ENCODE measurements at places on chromosomes 16 and 17. TPM values are rescaled to one million over a fixed set of nuclear protein-coding genes. Genes with fewer than 3 reads are reported as not detected.

- no peak overlapping the region for H3K4me3 ChIP-seq
- no peaks in the 10 kb centered on the region for H3K36me3 ChIP-seq
- no peak overlapping the region for H3K27ac ChIP-seq
- H3K4me1 ChIP-seq, result peaks cover 38% of the 10 kb centered on the region
- H3K27me3 ChIP-seq, result peaks cover 100% of the 10 kb centered on the region
- no peak for DNase-seq
These were observed 1.1 kb upstream of the HOXB5 start for GRCh38 chr17:48594538-48595277.

Gene MARVELD3
- polyA plus RNA-seq, result not detected

DNA sequence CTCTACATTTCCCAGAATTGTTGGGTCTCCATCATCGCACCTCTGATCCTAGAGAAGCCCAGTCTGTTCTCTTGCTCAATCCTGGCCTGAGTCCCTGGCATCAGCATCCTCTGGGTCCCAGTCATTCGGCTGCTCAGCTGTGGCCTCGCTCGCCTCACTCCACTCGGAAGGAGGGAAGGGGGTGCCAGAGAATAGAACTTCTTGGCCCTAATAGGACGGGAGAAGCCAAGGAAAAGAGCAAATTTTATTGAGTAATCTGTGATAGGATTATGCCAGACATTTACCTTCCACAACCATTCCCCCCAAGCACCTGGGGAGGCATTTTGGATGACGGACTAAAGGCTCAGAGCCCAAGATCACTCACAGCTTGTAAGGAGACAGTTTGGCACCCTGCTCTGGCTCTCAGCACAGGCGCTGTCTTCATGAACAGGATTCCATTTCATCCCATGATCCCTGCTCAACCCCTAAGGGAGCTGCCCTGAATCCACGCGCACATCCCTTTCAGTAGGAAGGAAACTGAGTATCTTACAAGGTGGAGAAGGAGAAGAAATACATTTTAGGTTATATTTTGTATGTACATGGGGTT lies 498 bp upstream of the CLEC10A start:
- no peak for DNase-seq
- H3K27ac ChIP-seq, result peak overlapping the region; percentile 47
- H3K4me1 ChIP-seq, result peaks cover 60% of the 10 kb centered on the region

Gene ARHGDIG
- polyA plus RNA-seq, result not detected

- H3K4me1 ChIP-seq, result peaks cover 4% of the 10 kb centered on the region
- DNase-seq, result no peak
- no peaks in the 10 kb centered on the region for H3K36me3 ChIP-seq
These were observed 5.5 kb upstream of the ERAL1 start for GRCh38 chr17:28849281-28849680.

GRCh38 chr16:88566158-88566557 lies 4.0 kb upstream of the ZC3H18 start:
- H3K36me3 ChIP-seq, result no peaks in the 10 kb centered on the region
- peaks cover 15% of the 10 kb centered on the region for H3K4me1 ChIP-seq
- no peak for DNase-seq
- H3K27ac ChIP-seq, result no peak overlapping the region

Gene PNMT
- polyA plus RNA-seq, result not detected

Gene ACE
- not detected for polyA plus RNA-seq

Gene CMIP
- 84.3 TPM for polyA plus RNA-seq

Gene CHP2
- polyA plus RNA-seq, result not detected

- H3K27me3 ChIP-seq, result peaks cover 20% of the 10 kb centered on the region
- DNase-seq, result no peak
- peaks cover 57% of the 10 kb centered on the region for H3K4me1 ChIP-seq
- no peak overlapping the region for H3K27ac ChIP-seq
These were observed 3.8 kb upstream of the TLCD2 start for GRCh38 chr17:1713878-1714426.

GRCh38 chr16:77647726-77648125 lies 74.6 kb upstream of the NUDT7 start:
- no peak overlapping the region for H3K27ac ChIP-seq
- peaks cover 2% of the 10 kb centered on the region for H3K27me3 ChIP-seq

GRCh38 chr16:88014252-88014781 lies 63.1 kb downstream of the BANP start:
- H3K4me3 ChIP-seq, result no peak overlapping the region
- peaks cover 84% of the 10 kb centered on the region for H3K36me3 ChIP-seq
- no peaks in the 10 kb centered on the region for H3K4me1 ChIP-seq
- no peak for DNase-seq

- H3K27ac ChIP-seq, result no peak overlapping the region
- H3K36me3 ChIP-seq, result no peaks in the 10 kb centered on the region
- H3K27me3 ChIP-seq, result no peaks in the 10 kb centered on the region
- DNase-seq, result no peak
- H3K4me3 ChIP-seq, result no peak overlapping the region
These were observed 35.1 kb upstream of the MGAT5B start for GRCh38 chr17:76833034-76833644.

DNA sequence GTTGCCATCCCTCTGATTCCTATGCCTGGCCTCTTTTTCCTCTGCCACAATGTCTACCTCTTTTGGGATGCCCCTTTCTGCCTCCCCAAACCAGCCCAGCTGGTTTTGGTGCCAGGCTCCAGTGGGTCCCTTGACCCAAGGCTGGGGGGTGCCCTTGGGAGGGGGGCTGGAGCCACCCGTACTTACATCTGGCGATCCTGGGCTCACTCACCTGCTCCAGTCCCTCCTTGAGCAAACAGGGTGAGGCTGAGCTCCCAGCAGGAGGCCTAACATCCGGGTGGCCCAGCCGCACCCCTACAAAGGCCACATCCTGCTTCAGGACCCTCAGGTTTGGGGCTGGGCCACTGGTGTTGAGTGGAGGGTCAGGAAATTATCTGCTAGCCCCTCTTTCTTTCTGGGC lies 1.2 kb downstream of the ERN2 start:
- H3K4me1 ChIP-seq, result no peaks in the 10 kb centered on the region
- H3K27ac ChIP-seq, result no peak overlapping the region
- H3K27me3 ChIP-seq, result peaks cover 45% of the 10 kb centered on the region
- no peak for DNase-seq

GRCh38 chr17:9465210-9465921 lies 110.3 kb downstream of the STX8 start:
- H3K27me3 ChIP-seq, result no peaks in the 10 kb centered on the region
- no peak overlapping the region for H3K27ac ChIP-seq
- no peaks in the 10 kb centered on the region for H3K4me1 ChIP-seq
- no peaks in the 10 kb centered on the region for H3K36me3 ChIP-seq
- no peak overlapping the region for H3K4me3 ChIP-seq
- no peak for DNase-seq

GRCh38 chr17:36747861-36748260 lies 146.5 kb downstream of the MRM1 start:
- no peaks in the 10 kb centered on the region for H3K4me1 ChIP-seq
- no peaks in the 10 kb centered on the region for H3K27me3 ChIP-seq
- no peaks in the 10 kb centered on the region for H3K36me3 ChIP-seq
- H3K4me3 ChIP-seq, result no peak overlapping the region

DNA sequence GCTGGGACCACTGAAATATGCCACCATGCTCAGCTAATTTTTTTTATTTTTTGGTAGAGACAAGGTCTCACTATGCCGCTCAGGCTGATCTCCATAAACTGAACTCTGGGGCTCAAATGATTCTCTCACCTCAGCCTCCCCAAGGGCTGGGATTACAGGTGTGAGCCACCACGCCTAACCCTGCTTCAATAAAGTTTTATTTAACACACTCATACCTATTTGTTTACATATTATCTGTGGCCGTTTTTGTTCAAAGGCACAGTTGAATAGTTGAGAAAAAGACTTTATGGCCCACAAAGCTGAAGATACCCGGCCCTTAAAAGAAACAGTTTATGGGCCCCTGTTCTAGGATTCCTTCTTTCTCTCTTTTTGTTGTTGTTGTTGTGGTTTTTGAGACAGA lies 419.8 kb downstream of the SLC39A11 start:
- no peak overlapping the region for H3K27ac ChIP-seq
- no peaks in the 10 kb centered on the region for H3K27me3 ChIP-seq
- H3K36me3 ChIP-seq, result no peaks in the 10 kb centered on the region
- no peaks in the 10 kb centered on the region for H3K4me1 ChIP-seq

DNA sequence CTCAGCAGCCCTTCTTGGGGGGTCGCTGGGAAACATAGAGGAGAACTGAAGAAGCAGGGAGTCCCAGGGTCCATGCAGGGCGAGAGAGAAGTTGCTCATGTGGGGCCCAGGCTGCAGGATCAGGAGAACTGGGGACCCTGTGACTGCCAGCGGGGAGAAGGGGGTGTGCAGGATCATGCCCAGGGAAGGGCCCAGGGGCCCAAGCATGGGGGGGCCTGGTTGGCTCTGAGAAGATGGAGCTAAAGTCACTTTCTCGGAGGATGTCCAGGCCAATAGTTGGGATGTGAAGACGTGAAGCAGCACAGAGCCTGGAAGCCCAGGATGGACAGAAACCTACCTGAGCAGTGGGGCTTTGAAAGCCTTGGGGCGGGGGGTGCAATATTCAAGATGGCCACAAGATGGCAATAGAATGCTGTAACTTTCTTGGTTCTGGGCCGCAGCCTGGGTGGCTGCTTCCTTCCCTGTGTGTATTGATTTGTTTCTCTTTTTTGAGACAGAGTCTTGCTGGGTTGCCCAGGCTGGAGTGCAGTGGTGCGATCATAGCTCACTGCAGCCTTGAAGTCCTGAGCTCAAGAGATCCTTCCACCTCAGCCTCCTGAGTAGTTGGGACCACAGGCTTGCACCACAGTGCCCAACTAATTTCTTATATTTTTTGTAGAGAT lies 3.4 kb downstream of the STH start:
- DNase-seq, result peak; percentile 61
- H3K36me3 ChIP-seq, result no peaks in the 10 kb centered on the region
- no peak overlapping the region for H3K27ac ChIP-seq
- no peaks in the 10 kb centered on the region for H3K27me3 ChIP-seq
- no peak overlapping the region for H3K4me3 ChIP-seq

Gene GGT6
- not detected for polyA plus RNA-seq

- no peak for DNase-seq
- no peaks in the 10 kb centered on the region for H3K27me3 ChIP-seq
- H3K27ac ChIP-seq, result no peak overlapping the region
- no peak overlapping the region for H3K4me3 ChIP-seq
- H3K36me3 ChIP-seq, result peaks cover 6% of the 10 kb centered on the region
These were observed 136.6 kb downstream of the CHD9 start for GRCh38 chr16:53191413-53191812.

GRCh38 chr17:39937447-39937846 lies 9.9 kb downstream of the LRRC3C start:
- no peak overlapping the region for H3K4me3 ChIP-seq
- H3K27me3 ChIP-seq, result no peaks in the 10 kb centered on the region
- H3K4me1 ChIP-seq, result no peaks in the 10 kb centered on the region
- no peak for DNase-seq

Gene CHST4
- not detected for polyA plus RNA-seq

Gene RAB11FIP4
- 16.2 TPM for polyA plus RNA-seq

DNA sequence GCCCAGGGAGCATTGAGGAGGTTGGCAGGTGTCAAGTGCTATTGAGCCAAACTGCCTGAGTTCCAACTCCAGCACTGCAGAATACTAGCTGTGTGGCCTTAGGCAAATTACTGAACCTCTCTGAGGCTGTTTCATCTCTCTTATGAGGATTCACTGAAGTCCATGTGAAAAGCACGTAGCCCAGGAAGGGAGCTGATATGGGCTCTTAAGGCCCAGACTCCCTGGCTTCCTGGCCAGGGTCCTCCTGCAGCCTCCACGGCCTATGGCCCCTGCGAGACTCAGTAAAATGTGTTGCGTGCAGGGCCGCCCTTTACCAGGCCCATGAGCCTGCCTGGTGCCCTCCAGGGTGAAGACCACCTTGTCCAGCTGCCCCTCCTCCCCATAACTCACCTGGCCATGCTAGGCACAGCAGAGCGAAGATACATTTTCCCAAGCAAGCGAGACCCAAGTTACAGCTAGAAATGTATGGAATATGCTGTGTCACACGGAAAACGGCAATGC lies 133.7 kb upstream of the TNRC6C start:
- peaks cover 2% of the 10 kb centered on the region for H3K27me3 ChIP-seq
- DNase-seq, result no peak
- H3K36me3 ChIP-seq, result no peaks in the 10 kb centered on the region

- H3K36me3 ChIP-seq, result no peaks in the 10 kb centered on the region
- H3K27ac ChIP-seq, result no peak overlapping the region
- H3K4me3 ChIP-seq, result no peak overlapping the region
- H3K27me3 ChIP-seq, result no peaks in the 10 kb centered on the region
- no peak for DNase-seq
- H3K4me1 ChIP-seq, result peaks cover 43% of the 10 kb centered on the region
These were observed 12.0 kb upstream of the SLC39A11 start for GRCh38 chr17:73104450-73104849.

- H3K27me3 ChIP-seq, result no peaks in the 10 kb centered on the region
- H3K4me3 ChIP-seq, result no peak overlapping the region
- no peaks in the 10 kb centered on the region for H3K36me3 ChIP-seq
These were observed 147.4 kb downstream of the CYLD start for GRCh38 chr16:50889276-50889675.

Gene IL32
- 5.6 TPM for polyA plus RNA-seq

Gene KRT20
- polyA plus RNA-seq, result not detected

- H3K36me3 ChIP-seq, result no peaks in the 10 kb centered on the region
- no peaks in the 10 kb centered on the region for H3K4me1 ChIP-seq
- no peak for DNase-seq
- no peak overlapping the region for H3K27ac ChIP-seq
These were observed 31.6 kb downstream of the HOXB1 start for GRCh38 chr17:48499248-48499647.

Gene CDRT4
- not detected for polyA plus RNA-seq

Gene HSPB9
- not detected for polyA plus RNA-seq

Gene NAGLU
- 10.4 TPM for polyA plus RNA-seq

- H3K27me3 ChIP-seq, result no peaks in the 10 kb centered on the region
- H3K27ac ChIP-seq, result no peak overlapping the region
- no peaks in the 10 kb centered on the region for H3K4me1 ChIP-seq
These were observed 209.2 kb downstream of the PARN start for GRCh38 chr16:14420721-14421488.

DNA sequence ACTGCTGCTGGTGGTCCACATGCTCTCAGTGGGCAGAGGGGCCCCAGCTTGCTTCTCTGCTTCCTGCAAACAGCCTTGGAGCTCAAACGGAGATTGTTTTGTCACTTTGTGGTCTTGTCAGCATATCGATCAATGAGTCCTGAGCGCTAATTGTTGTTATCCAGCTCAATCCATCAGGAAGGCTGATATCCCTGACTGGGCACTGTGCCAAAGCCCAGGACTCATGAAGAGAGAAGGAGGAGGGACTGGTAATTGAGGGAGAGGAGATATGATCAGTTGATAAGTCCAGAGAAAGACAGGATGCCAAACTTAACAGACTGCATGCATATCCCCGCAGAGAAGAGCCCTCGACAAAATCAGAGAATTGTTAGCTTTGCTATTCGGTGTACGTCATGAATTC lies 58.6 kb upstream of the DNAH9 start:
- no peak for DNase-seq
- H3K27ac ChIP-seq, result no peak overlapping the region
- H3K4me1 ChIP-seq, result no peaks in the 10 kb centered on the region
- no peak overlapping the region for H3K4me3 ChIP-seq

- DNase-seq, result no peak
- H3K36me3 ChIP-seq, result no peaks in the 10 kb centered on the region
- H3K4me1 ChIP-seq, result peaks cover 13% of the 10 kb centered on the region
- no peak overlapping the region for H3K27ac ChIP-seq
These were observed 124.8 kb downstream of the MRM1 start for GRCh38 chr17:36726199-36726598.
